Stomach (tissue), 19 donors: ENCODE measurements at places on chromosomes 12 and 14. TPM values are rescaled to one million over a fixed set of nuclear protein-coding genes. Genes with fewer than 3 reads are reported as not detected.

DNA sequence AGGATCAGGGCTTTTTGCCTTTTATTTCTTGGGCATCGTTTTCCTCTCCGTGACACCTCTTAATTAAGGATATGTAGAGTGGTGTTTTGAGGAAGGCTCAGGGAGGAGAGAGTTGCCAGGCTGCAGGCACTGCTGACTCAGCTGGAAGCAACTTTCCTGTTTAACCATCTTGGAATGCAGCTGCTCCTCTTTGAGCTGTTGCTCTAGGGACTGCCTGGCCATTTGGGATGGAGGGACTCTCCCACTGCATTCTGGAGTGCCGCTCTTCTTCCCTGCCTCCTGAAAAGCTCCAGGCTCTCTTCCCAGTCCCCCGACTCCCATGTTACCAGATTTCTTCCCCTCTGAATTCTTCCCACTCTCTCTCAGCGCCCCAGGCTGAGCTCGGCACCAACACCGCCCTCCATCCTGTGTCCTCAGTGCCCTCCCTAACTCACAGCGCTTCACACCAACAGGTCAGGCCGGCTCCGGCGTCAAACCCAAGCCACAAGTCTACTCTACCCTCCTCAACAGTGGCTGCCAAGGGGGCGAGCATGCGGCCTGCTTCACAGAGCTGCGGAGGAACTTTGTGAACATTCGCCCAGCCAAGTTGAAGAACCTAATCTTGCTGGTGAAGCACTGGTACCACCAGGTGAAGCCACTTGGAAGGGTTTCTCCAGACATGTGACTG lies 5.9 kb downstream of the OAS3 start:
- no peak overlapping the region for H3K27ac ChIP-seq
- no peaks in the 10 kb centered on the region for H3K27me3 ChIP-seq
- peaks cover 7% of the 10 kb centered on the region for H3K4me1 ChIP-seq
- peaks cover 49% of the 10 kb centered on the region for H3K36me3 ChIP-seq
- H3K4me3 ChIP-seq, result no peak overlapping the region

GRCh38 chr14:105328678-105329390 lies 14.3 kb downstream of the PACS2 start:
- no peaks in the 10 kb centered on the region for H3K27me3 ChIP-seq
- no peak for DNase-seq
- H3K4me3 ChIP-seq, result no peak overlapping the region
- no peak overlapping the region for H3K27ac ChIP-seq

DNA sequence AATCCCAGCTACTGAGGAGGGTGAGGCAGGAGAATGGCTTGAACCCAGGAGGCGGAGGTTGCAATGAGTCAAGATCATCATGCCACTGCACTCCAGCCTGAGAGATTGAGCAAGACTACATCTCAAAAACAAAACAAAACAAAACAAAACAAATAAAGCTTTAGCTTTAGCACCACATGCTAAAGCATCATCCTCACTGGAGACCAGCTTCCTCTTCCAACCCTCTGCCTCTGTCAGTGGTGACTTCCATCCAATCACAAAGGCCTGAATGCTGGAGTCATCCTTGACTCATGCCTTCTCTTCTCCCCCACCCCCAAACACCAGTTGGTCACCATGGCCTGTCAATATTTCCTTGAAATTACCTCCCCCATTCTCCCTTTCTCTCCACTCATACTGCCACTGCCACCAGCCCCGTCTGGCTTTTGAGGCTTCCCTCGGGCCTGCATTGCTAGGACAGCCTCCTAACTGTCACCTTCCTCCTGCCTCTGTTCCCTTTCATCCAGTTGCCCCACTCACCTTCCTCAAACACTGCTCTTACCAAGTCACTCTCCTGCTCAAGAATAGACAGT lies 1.4 kb downstream of the ZNF385A start:
- H3K36me3 ChIP-seq, result no peaks in the 10 kb centered on the region
- DNase-seq, result no peak
- no peaks in the 10 kb centered on the region for H3K27me3 ChIP-seq
- peaks cover 19% of the 10 kb centered on the region for H3K4me1 ChIP-seq
- H3K4me3 ChIP-seq, result no peak overlapping the region

- H3K27me3 ChIP-seq, result no peaks in the 10 kb centered on the region
- H3K27ac ChIP-seq, result peak overlapping the region; percentile 99
- H3K4me3 ChIP-seq, result peak overlapping the region; percentile 87
Observed at GRCh38 chr12:106248312-106248845, 559 bp upstream of the CKAP4 start.

GRCh38 chr12:132551641-132552031 lies 58.7 kb downstream of the LRCOL1 start:
- H3K36me3 ChIP-seq, result peaks cover 60% of the 10 kb centered on the region
- no peaks in the 10 kb centered on the region for H3K4me1 ChIP-seq
- DNase-seq, result no peak
- no peak overlapping the region for H3K4me3 ChIP-seq

DNA sequence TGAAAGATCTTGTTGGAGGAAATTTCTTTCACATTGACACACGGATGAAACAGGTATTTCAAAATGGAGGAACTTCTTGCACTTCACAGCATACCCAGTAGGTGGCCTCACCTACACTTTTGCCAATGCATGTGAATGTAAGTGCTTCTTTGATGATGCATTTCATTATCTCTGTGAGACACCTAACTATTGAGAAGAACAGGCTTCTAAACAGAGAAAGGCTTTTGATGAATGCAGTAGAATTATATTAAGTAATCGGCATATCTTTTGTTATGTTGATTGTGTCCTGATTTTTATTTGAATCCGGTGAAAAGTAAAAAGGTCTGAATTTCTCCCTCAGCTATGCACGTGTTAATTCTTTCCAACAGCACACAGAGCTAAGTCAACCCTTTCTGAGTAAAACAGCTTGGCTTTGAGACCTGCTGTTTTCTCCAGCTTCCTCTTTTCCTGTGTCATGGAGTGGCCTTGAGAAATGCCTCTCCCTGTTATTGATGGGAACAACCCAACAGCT lies 399.0 kb downstream of the NAV3 start:
- H3K4me3 ChIP-seq, result no peak overlapping the region
- H3K36me3 ChIP-seq, result no peaks in the 10 kb centered on the region
- peak; percentile 41 for DNase-seq

DNA sequence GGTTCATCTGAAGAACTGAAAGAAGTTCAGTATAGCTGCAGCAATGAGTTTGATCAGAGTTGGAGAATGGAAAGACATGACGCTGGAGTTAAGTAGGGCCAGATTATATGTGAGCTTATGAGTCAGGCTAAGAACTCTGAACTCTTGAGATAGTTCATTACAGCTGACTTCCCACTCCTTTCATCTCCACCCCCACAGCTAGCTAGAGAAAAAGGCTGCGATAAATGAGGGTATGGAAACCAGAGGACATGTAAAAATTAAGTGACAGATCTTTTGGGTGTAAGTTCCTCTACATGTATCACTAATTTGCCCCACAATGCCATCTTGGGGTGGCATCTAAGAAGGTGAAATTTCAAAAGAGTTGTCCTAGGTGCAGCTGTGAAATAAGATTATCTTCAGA lies 28.6 kb downstream of the PYM1 start:
- H3K36me3 ChIP-seq, result peaks cover 33% of the 10 kb centered on the region
- H3K27me3 ChIP-seq, result no peaks in the 10 kb centered on the region
- H3K4me3 ChIP-seq, result no peak overlapping the region
- H3K4me1 ChIP-seq, result no peaks in the 10 kb centered on the region

- no peak overlapping the region for H3K27ac ChIP-seq
- H3K27me3 ChIP-seq, result no peaks in the 10 kb centered on the region
- H3K36me3 ChIP-seq, result no peaks in the 10 kb centered on the region
- DNase-seq, result no peak
Observed at GRCh38 chr14:41073544-41073943, 533.1 kb upstream of the LRFN5 start.

GRCh38 chr14:76918256-76918781 lies 92.1 kb downstream of the LRRC74A start:
- peak overlapping the region; percentile 95 for H3K27ac ChIP-seq
- no peaks in the 10 kb centered on the region for H3K36me3 ChIP-seq
- H3K27me3 ChIP-seq, result no peaks in the 10 kb centered on the region
- DNase-seq, result peak; percentile 87

DNA sequence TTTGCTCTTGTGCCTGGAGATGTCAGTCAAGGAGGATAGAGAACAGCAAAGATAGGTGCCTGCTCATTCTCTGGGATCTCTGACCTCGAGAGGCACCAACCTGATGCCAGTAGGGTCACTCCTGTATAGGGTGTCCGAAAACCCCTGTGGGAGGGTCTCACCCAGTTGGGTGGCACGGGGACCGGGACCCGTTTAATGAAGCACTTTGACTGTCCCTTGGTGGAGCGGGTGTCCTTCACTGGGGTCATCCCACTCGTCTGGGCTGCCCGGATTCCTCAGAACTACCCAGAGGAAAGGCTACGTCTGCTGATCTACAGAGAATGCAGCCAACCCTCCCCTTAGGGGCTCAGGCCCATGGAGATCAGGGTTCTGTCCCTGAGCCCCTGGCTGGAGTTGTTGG lies 157.6 kb downstream of the CAPZA3 start:
- no peak overlapping the region for H3K27ac ChIP-seq
- DNase-seq, result no peak
- H3K4me1 ChIP-seq, result no peaks in the 10 kb centered on the region
- H3K27me3 ChIP-seq, result no peaks in the 10 kb centered on the region
- no peak overlapping the region for H3K4me3 ChIP-seq
- no peaks in the 10 kb centered on the region for H3K36me3 ChIP-seq

DNA sequence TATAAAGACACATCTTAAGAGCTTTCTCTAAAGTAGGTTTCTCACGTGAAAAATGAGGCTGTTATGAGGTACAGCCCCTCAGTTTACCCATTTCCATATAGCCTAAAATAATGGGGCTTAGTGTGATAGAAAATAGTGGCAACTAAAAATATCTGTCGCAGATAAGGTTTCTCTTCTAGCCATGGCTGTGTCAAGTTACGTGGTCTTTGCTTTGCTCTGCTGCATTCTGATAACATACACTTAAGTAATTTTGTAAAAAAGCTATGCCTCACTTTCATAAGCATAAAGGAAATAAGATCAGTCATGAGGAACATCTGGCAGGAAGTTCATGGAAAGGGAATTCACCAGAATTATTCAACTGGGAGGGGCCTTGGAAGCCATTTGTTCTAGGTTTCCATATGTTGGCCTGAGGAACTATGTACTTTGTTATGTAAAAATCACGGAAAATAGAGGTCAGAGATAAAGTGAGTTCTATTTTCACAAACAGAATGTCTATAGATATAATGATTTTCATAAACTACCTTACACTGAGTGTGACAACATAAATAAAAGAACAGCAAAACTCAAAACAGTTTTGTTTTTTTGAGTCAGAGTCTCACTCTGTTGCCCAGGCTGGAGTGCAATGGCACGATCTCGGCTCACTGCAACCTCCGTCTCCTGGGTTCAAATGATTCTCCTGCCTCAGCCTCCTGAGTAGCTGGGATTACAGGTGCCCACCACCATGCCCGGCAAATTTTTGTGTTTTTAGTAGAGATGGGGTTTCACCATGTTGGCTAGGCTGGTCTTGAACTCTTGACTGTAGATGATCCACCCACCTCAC lies 195.6 kb upstream of the KRR1 start:
- no peak overlapping the region for H3K4me3 ChIP-seq
- H3K27ac ChIP-seq, result peak overlapping the region; percentile 28
- no peak for DNase-seq

DNA sequence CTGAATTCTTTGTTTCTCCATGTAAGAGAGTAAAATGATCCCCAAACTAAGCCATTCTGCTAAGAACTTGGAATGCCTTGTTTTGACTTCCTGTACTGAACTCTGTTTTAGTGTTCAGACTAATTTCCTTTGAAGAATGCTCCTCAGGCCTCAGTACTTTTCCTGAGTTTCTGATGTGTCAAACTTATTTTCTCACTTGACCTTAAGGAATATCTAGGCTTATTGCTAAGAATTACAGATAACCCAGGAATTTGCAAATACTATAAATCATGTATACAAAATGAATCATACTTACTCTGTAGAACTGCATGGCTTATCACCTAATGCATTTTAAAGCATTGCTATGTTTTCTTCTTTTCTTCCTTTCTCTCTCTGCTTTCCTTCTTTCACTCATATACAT lies 93.1 kb upstream of the PKP2 start:
- H3K36me3 ChIP-seq, result no peaks in the 10 kb centered on the region
- DNase-seq, result no peak
- H3K27ac ChIP-seq, result no peak overlapping the region
- H3K4me3 ChIP-seq, result no peak overlapping the region
- H3K27me3 ChIP-seq, result peaks cover 4% of the 10 kb centered on the region

- H3K27me3 ChIP-seq, result no peaks in the 10 kb centered on the region
- no peaks in the 10 kb centered on the region for H3K4me1 ChIP-seq
- no peak for DNase-seq
- H3K4me3 ChIP-seq, result no peak overlapping the region
Observed at GRCh38 chr12:75542942-75543341, 31.5 kb upstream of the KRR1 start.

DNA sequence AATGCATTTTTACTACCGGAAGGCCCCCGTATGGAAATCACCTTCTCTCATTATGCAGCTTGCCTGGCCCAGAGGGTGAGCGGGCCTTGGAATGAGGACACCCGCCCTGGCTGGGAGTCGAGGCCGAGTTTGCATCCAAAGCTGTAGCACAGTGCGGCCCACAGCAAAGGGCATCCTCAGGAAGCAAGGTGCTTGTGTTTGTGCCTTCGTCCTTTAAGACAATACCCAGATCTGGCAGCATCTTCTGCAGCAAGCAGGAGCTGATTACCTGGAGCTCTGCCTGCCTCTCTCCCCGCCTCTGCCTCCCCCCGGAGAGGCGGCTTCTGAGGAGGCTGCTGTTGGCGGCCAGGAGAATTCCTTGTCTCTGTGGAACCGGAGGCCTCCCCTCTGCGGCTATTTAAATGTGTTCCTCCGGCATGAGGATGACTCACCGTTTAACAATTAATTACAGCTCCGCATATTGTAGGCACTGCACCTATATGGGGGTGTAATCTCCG lies 145.3 kb downstream of the CACNA1C start:
- H3K4me3 ChIP-seq, result no peak overlapping the region
- H3K4me1 ChIP-seq, result no peaks in the 10 kb centered on the region
- H3K36me3 ChIP-seq, result no peaks in the 10 kb centered on the region
- DNase-seq, result peak; percentile 51
- H3K27me3 ChIP-seq, result no peaks in the 10 kb centered on the region

ADAM21 gene
- polyA plus RNA-seq, result not detected

ADAM20 gene
- not detected for polyA plus RNA-seq

EGLN3 gene
- 13.9 TPM for polyA plus RNA-seq

PELI2 gene
- 3.0 TPM for polyA plus RNA-seq

DCD gene
- not detected for polyA plus RNA-seq

CCDC175 gene
- polyA plus RNA-seq, result not detected

KLHL33 gene
- 0.05 TPM for polyA plus RNA-seq

KLRB1 gene
- polyA plus RNA-seq, result 1.8 TPM

SMIM41 gene
- polyA plus RNA-seq, result 6.5 TPM

NXPH4 gene
- polyA plus RNA-seq, result 0.30 TPM

TRHDE gene
- polyA plus RNA-seq, result 0.37 TPM

TAS2R19 gene
- polyA plus RNA-seq, result not detected
